ENCODE measurements at places on chromosomes 16 and 17. TPM values are rescaled to one million over a fixed set of nuclear protein-coding genes. Genes with fewer than 3 reads are reported as not detected.
A peak's percentile ranks its signal among the peaks of the same experiment; 100 is the strongest.

Gene ASPA
- total RNA-seq = not detected

Gene CD7
- not detected for total RNA-seq

Gene NXN
- total RNA-seq = 56.6 TPM

Gene KRT31
- total RNA-seq = not detected

DNA sequence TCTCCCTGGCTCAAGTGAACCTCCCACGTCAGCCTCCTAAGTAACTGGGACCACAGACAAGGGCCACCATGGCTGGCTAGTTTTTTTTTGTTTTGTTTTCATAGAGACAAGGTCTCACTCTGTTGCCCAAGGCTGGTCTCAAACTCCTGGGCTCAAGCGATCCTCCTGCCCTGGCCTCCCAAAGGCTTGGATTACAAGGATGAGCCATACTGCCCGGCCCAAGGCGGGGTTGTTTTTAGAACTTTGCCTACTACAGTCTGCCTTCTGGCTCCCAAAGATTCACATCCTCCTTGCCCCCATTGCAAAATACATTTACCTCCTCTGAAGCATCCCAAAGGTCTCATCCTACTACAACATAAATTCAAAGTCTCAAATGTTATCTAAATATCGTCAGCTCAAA, 49.5 kb upstream of the PHOSPHO1 start:
- no peak for DNase-seq

- peak; percentile 54 for DNase-seq
Observed at GRCh38 chr17:65220732-65221131, 83.6 kb downstream of the RGS9 start.

- DNase-seq = no peak
Observed at GRCh38 chr17:34447406-34447805, 84.4 kb upstream of the CCL1 start.

DNA sequence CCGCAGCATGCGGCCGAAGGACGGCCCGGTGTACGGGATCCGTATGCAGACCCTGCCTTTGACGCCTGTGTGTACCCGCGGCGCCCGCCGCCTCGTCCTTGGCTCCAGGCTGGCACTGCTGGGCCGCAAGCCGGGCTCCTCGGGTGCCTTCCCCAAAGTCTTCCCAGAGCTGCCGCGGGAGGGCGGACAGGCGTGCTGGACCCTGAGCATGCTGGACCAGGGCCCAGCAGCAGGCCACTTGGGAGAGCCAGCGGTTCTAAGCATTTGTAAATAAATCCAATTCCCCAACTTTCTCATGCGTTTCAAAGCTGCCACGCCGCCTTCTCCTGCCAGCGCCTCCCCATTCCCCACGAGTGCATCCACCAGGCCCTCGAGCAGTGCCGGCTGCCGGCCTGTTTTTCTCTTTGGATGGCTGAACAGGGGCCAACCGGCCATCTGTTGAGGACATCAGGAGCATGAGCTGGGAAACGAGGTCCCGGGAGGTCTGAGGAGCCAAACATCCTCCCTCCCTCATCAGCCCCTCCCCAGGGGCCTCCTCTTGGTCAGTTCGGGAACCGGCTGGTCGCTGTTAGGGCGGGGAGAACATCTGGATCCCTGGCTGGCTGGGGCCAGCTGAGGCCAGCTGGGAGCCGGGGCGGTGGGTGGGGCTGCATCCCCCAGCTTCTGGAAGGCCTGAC, 20.5 kb upstream of the PABPN1L start:
- no peak for DNase-seq

DNA sequence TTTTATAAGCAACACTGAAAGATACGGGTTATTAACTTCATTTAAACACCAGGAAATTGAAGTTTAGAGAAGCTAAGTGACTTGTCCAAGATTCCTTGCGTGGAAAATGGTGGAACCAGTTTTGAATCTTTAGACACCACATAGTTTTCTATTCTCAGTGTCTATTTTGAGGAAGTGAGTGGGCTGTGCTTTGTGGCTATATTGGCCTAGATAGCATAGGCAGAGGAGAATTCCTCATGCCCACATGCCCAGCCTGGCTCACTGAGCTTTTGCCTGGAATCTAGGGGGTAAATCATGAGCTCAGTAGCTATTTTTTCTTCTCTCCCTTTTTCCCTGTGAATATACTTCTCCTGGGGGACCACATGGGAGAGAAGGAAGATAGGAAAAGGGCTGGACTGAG, 431.3 kb downstream of the HS3ST3B1 start:
- no peak for DNase-seq

- no peak for DNase-seq
Observed at GRCh38 chr16:86245351-86245750, 265.0 kb upstream of the FOXF1 start.

DNA sequence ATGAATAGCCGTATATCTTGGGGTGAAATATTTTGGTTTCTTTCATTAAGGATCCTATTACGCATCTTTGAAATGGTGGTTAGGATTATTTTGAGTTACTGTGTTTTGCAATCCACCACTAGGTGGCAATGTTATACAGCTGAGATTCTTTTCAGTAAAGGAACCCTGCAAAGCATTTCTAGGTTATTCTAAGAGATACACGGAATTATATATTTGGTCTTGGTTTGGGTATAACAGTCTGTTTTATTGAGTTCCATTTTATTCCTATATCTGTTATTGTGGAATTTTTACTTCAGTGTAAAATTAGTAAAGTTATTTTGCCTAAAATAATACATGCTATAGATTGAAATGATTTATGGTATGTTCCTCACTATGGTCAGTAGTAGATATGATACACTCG, 62.9 kb upstream of the CPHXL start:
- peak; percentile 29 for DNase-seq

- no peak for DNase-seq
Observed at GRCh38 chr17:80097127-80097621, 4.2 kb upstream of the GAA start.

DNA sequence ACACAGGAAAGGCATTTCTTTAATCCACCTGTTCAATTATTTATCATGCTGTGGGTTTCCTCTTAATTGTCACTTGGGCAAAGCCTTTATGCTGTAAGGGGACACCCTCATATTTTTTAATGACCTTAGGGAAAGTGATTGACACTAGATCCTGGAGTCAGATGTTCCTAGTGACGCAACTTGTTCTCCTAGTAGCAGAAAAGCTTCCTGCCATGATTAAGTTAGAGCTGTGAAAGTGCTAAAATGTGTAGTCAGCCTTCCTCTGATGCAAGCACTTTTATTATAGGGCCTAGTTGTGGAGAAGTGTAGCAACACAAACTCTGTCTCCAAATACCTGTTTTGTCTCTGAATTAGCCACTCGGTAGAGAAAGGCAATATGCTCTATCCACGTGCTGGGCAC, 12.3 kb downstream of the TMEM100 start:
- no peak for DNase-seq

GRCh38 chr17:39623356-39623950, 3.3 kb upstream of the PPP1R1B start:
- peak; percentile 78 for DNase-seq

- peak; percentile 47 for DNase-seq
Observed at GRCh38 chr17:10681866-10682446, 15.4 kb downstream of the SCO1 start.

GRCh38 chr17:7123844-7124243, 9.2 kb upstream of the ASGR2 start:
- no peak for DNase-seq

DNA sequence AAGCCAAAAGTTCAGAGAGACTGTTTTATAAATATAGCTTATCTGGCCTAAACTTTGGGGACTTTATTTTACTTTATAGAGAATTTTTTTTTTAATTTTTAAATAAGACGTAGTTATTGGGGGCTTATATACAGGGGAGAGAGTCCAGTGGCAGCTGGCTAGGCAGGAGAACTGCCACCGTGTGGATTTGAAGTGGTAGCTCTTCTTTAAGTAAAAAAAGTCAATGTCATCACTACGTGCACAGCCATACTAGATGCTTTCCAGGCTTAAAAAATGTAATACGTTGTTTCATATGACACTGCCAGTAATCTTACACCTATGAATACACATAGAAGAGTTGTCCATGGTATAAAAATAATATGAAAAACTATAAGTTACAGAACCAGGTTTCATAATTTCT, 31.9 kb upstream of the ANKFY1 start:
- DNase-seq = no peak

- DNase-seq = no peak
Observed at GRCh38 chr16:68920349-68920748, 77.0 kb downstream of the TANGO6 start.

GRCh38 chr17:34386343-34386696, 23.3 kb upstream of the CCL1 start:
- DNase-seq = no peak

- DNase-seq = no peak
Observed at GRCh38 chr16:56102183-56102686, 89.1 kb upstream of the GNAO1 start.

DNA sequence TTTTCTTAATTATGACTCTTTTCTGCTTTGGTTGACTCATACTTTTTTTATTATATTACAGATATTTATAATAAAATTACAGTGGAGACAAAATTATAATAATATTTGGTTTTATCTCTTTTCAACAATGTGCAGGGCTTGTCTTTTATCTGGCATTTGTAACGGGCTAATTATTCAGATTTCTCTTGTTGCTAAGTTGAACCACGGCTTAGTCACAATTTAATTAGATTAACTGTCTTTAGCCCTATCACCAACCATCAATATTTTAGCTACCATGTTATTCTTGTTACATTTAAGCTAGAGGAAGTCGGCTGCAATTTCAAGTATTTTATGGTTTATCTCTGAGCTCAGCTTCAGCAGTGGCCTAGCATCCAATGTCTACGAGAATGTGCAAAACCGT, 798.9 kb upstream of the CA10 start:
- no peak for DNase-seq

Data from SJSA1 (cell line).